ENCODE measurements at places on chromosomes 11 and 22. TPM values are rescaled to one million over a fixed set of nuclear protein-coding genes. Genes with fewer than 3 reads are reported as not detected.
A peak's percentile ranks its signal among the peaks of the same experiment; 100 is the strongest.

DNA sequence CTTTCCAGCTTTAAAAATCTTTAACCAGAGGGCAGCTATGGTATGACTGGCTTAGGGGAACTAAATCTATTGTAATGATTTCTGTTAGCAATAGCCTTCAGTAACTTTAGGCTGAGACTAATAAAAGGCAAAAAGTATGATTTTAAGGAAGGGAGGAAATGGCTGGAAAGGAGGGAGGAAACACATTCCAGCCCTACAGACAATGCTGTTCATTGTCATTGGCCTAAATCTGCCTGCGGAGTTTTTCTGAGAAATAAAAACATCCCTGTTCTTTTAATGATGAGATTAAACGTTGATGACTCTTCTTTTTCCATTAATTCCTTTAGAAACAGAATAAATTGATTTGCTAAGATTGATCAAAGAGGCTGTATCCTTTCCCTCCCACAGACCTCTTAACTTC lies 99.6 kb upstream of the GRAMD1B start:
- DNase-seq, result no peak

DNA sequence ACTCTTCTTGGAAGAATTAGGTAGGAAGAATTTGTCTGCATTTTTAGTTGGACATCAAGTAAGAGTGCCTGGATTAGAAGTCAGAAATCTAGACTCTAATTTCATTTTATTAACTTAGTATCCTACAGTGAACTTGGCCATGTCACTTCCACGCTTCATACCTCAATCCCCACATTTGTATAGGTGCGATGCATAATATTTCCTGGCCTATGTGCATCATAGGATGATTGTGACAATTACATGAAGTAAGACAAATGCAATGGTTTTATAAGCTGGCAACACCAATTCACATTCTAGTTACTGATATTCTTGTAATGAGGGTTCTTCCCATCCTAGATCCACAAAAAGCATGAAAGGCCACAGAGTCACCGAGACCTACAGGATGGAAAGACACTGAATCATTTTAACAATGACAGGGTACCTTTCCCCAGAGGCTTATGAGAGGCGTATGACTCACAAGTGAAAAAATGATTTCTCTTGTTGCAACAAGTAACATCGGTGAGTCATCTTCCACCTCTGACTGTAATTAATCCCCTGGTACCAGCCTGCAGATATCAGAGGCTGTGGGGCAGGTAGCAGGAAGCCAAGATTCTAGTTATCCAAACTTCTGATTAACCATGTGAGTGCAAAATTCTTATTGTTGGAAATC lies 56.0 kb upstream of the OR5AK2 start:
- DNase-seq, result no peak

GRCh38 chr11:65615950-65616574 lies 486 bp downstream of the PCNX3 start:
- peak; percentile 44 for DNase-seq

DNA sequence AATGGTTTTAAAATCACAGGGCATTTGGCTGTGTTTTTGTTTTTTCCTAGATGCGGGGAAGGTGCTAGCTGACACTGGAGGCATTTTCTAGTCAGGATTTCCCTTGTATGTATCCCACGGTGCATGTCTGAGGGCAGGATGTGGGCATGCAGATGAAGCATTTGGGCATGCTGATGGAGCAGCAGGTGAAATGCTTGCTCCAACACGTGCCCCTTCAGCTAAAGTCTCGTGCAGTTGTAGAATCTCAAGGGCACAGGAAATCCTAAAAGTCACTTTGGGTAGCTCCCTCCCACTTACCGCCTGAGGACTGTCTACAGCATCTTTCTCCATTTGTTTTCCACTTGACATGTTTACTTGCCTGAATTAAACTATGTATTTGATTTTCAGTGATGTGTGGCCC lies 429.4 kb upstream of the B3GAT1 start:
- no peak for DNase-seq

- DNase-seq, result peak; percentile 45
Observed at GRCh38 chr11:123590296-123590912, 64.0 kb downstream of the SCN3B start.

DNA sequence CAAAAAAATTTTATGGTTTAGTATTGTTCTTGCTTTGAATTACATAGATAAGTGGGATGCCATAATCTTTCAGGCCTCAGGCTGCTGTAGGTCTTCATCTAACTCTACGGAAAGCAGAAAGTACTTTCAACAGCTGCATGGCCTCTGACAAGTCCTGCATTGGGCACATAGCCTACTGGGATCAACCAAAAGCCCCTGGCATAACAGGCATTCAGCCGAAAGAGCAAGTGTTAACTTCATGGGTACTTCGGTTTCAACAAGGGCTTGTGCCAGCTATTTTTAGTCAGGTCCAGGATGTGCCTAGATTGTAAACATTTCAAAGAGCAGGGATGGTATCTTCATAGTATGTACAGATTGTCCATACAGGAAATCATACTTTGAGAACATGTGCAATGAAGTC lies 3.1 kb downstream of the SLN start:
- DNase-seq, result no peak

- no peak for DNase-seq
Observed at GRCh38 chr22:41478891-41479521, 10.1 kb downstream of the ACO2 start.

DNA sequence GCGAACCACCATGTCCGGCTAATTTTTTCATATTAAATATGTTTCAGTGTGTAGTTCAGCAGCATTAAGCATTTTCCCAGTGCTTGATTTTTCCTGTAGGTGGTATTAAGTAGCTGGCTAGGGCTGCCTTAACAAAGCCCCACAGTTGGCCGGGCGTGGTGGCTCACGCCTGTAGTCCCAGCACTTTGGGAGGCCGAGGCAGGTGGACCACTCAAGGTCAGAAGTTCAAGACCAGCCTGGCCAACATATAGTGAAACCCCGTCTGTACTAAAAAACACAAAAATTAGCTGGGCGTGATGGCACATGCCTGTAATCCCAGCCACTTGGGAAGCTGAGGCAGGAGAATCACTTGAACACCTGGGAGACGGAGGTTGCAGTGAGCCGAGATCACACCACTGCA lies 33.5 kb upstream of the TOLLIP start:
- no peak for DNase-seq

DNA sequence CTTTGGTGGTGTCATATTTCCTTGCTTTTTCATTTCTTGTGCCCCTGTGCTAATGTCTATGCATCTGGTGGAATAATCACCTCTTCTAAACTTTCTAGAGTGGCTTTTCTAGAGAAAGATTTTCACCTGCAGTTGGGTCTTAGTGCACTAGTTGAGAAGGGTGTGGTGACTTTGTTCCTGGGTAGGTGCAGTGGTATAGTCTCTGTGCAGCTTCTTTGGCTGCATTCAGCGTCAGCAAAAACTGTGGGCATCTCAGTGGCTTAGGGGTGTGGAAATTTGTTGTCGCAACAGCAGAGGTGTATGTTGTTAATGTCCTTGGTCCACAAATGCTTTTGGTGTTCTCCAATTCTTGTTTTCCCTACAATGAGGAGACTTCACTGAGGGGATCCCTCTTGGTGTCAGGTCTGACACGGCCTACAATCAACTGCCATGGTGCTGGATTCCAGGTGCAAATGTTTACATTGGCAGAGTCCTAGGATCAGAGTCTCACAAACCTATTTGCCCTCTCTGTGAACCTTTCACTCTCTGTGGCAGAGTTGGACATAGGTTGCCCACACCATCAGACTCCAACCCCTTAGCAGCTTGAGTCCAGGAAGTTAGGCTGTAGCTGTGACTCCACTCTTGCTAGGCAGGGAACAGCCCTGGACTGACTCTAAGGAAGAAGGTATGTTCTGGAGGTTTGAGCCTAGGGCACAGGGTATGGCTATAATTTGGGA lies 48.8 kb downstream of the GDPD4 start:
- DNase-seq, result no peak

DNA sequence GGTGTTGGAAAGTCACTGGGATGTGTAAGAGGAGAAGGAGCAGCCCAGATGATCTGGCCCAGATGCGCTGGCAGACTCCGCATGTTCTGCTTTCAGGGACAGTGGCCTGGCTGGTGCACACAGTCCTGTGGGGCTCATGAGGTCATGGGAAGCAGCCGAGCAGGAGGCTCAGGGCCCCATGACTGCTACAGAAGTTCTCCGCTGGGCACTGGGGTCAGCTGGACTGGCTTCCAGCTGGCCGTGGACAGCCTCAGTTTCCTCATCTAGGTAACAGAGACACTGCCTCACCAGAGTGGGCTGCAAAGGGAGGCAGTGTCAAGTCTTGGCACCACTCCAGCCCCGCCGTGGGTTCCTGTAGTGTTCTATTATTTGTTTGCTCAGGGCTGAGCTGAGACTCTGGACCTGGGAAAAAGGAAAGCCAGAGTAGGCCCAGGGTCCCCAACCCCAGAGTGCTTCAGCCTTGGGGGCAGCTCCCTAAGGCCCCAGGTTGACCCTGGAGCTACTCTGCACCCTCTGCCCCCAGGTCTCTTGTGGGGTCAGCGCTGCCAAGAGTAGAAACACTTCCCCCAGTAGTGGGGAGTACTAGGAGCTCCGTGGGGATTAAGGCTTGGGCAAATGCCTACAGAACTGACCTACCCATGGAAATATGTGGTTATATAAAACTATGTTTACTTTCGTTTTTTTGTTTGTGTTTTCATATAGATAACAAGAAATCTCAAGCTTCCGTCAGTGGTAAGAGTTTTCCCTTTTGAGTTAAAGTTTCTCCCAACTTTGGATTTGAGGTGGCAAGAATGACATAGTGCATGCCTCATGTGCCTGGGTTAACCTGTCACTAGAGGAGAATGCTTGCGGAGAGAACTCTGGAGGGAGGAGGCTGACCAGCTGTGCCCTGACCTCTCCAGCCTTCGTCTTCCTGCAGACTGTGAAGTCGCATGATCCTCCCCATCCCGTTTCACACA lies 45.3 kb downstream of the MED15 start:
- peak; percentile 53 for DNase-seq

- DNase-seq, result no peak
Observed at GRCh38 chr22:38033522-38034277, 23.5 kb upstream of the PICK1 start.

- no peak for DNase-seq
Observed at GRCh38 chr11:133977067-133977677, 20.4 kb upstream of the IGSF9B start.

DNA sequence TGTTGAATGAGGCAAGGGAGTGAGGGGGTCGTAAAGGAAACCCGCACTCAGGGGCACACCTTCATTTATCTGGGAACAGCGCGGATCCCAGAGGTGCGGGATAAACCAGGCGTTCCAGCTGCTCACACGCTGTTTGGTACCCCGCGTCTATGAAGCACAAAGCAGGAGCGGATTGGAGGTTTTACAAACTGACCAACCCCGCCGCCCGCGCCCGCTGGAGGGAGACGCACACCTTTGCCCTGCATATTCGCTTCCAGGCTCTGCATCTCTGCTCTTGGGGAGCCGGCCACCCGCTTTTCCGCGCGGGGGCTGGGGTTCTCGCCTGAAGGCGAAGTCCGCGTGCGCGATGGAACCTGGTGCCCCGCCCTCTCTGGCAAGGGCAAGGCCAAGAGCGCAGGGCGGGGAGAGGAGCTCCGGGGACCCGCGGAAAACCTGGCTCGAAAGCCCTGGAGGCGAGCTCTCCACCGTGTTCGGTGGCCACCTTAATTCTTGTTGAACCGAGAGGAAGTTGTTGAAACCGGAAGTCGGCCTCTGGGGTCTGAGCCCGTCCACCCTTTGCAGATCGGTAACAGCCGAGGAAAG lies 6.8 kb upstream of the ALX4 start:
- no peak for DNase-seq

DNA sequence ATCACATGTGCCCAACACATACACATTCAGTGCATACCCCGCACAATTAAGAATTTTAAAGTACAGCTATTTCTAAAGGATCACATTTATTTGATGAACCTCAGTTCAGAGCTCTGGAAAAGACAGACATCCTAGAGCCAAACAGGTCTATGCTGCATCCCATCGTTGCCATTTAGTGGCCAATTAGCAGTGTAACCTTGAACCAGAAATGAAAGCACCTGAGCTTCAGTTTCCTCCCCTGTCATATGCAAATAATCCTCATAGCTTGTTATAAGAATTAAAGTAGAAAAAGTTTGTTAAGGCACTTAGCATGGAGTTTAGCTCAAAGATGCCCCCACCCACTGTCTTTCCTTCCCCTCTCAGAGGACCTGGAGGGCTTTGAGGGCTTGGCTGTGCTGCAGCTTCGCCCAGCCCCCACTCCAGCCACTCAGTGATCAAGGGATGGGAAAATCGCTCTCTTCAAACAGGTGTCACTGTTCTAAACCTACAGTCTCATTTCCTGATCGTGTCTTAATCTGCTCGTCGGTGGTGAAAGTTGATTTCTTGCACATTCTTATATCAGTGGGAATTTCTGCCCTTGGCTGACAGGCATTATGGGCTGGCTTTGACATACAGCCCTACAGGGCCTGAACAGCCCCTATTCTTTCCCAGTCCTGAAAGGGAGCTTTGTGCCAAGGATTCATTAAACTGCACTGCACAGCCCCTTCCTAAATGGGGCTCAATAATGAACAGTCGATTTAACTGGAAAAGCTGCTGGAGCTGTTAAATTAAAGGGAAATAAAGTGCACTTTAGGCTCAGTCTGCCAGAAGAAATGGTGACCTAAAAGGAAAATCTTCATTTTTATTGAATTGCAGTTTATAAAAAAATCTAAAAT lies 23.3 kb upstream of the FAM181B start:
- DNase-seq, result no peak

DNA sequence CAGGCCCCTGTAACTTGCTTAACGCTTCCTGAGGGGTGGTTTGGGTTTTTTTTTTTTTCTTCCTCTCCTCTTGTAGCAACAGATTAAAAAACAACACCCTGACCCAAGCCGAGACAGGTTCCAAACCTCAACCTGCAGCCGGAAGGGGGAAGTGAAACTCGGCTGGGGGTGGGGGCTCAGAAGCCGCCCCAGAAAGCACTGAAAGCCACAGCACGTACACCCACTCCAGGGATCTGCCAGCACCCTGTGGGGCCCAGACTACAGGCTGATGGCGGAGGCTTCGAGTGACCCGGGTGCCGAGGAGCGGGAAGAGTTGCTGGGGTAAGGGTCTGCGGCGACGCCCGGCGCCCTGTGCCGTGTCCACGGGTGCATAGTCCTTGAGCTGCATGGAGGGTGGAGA lies at the start of gene LSP1:
Gene LSP1 (plus strand): TSS at position 208 of the 400 bp plus-strand sequence. CDS start 61 bp downstream, at position 269.
- DNase-seq, result no peak

The H19 gene
- total RNA-seq, result 1,932 TPM

The CCDC89 gene
- 6.5 TPM for total RNA-seq

The OR5P2 gene
- total RNA-seq, result 17.3 TPM

The KDM4E gene
- total RNA-seq, result not detected
